ENCODE measurements at places on chromosomes 16 and 17. TPM values are rescaled to one million over a fixed set of nuclear protein-coding genes. Genes with fewer than 3 reads are reported as not detected.
A peak's percentile ranks its signal among the peaks of the same experiment; 100 is the strongest.

- peak; percentile 91 for DNase-seq
Observed at GRCh38 chr17:82351713-82352488, 7.1 kb upstream of the TEX19 start.

The CACNA1G gene
- 0.14 TPM for polyA plus RNA-seq

DNA sequence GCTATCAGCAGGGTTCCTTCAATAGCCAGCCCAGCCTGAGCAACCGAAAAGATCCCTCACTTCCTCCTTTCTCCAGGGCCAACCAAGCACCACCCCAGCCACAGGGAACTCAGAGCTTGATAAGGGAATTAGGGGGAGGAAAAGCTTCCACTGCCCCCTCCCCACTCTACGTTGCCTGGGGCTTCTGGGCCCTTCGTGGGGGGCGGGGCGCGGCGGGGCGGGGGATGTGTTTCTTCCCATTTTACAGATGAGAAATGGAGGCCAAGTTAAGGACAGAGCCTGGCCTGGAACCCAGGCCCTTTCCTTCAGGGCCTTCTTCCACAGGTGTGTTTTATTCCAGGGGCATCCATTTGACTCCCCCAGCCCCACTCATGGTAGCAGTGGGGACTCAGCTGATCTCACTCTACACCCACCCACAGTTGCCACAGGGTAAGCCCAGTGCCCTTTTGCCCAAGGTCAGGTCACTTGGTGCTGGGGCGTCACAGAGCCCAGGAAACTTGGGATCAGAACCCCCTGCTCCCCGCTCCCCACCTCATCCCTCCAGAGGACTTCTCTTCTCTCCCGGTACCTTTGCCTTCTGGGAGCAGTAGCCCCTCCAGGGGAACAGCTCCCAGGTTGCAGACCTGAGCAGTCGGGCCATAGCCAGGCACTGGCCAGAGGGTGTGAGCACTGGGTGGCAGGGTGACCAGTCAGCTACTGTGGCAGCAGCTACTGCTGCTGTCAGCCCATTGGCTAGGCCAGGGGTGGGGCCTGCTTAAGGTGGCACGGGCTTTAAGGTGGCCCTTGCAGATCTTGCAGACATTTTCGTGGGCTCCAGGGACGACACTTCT, at the start of gene LDHD:
LDHD (minus strand) TSS at position 700 of the 830 bp plus-strand sequence; CDS start at position 640, 60 bp downstream.
- DNase-seq = no peak

DNA sequence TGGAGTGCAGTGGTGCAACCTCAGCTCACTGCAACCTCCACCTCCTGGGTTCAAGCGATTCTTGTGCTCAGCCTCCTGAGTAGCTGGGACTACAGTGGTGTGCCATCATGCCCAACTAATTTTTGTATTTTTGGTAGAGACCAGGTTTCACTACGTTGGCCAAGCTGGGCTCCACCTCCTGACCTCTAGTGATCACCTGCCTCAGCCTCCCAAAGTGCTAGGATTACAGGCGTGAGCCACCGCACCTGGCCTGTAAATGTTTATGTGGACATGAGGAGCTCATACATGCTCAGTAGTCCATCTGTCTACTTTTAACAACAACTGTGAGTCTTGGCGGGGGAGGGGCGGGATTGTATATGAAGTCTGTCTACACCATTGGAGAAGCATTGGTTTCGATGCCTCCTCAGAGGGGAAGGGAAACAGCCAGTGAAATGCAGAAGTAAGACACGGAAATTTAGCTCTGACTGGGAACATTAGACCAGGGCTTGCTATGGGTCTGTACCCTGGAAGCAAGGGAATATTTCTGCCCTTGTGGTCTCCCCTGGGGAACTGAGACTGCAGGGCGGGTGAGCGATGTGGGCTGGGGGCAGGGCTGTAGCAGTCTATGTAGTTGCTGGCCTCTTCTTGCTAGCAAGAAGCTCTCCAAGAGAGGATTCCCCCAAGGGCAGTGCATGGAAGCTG, 9.3 kb downstream of the NUBP1 start:
- peak; percentile 23 for DNase-seq

DNA sequence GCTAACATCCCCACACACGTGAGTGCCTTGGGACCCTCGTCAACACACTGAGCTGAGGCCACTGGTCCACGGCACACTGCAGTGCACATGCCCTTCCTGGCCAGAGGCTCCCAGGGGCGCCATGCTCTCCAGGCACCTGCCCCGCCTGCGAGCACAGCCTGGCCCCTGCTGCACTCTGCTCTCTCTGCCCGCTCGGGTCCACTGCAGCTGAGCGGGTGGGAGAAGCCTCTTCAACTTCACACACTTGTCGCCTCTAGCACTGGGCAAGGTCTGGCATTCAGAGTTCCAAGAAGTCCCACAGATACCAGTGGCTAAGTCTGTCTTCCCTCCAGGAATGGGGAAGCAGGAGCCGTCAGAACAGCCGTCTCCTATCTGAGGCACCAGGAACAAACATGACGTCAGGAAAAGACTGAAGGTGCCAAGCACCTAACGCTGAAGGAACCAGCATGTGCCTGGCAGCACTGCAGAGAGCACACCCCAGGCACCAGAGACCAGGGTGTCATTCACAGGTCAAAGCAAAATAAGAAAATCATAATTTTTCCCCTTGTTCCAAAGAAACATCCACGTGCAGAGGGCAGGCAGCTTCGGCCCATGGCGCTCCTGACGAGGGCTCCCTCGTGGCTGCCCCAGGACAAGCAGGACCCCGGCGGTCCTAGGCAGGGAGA, 82.9 kb downstream of the ZNF778 start:
- DNase-seq = peak; percentile 30

DNA sequence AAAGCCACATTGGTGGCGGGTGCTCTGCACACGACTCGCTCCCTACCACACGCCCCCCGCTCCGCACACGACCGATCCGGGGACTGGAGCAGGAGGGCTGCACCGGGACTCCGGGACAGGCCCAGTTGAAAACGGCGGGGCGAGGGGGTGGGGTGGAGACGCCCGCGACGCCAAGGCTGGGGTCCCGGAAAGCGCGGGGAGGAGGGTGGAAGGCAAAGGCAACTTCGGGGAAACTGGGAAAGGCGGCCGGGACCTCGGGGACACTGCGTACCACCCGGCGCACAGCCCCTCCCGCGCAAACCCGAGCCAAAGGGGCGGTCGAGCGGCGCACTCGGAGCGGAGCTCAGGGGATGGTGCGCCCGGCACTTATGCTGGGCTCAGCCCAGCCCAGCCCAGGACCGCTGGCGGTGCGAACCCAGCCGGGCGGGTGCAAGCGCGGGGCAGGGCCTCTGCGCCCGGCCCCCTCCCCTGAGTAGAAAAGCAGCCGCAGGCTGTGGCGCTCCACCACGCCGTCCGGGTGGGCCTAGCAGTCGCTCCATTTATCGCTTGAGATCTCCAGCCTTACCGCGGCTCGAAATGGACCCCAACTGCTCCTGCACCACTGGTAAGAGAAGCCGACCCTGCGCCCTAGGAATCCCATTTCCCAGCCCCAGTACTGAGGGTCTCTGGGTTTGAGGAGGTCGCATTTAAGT, at the start of gene MT1M:
MT1M (plus strand) TSS at position 504 of the 692 bp plus-strand sequence; CDS start at position 577, 73 bp downstream.
- peak; percentile 34 for DNase-seq

GRCh38 chr16:65667011-65667578, 545.2 kb upstream of the CDH11 start:
- DNase-seq = peak; percentile 56

DNA sequence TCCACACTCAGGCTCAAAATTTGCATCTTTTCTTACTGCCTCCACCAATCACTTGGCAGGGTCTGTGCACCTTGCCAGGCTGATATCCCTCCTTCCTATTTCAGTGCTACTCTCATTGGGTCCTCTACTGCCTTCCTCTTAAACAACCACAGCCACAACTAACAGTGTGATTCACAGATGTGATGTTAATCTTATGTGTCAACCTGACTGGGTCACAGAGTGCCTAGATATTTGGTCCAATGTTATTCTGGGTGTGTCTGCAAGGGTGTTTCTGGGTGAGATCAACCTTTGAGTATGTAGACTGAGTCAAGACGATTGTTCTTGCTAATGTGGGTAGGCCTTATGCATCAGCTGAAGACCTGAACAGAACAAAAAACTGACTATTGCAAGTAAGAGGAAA, 51.3 kb upstream of the IRX6 start:
- no peak for DNase-seq

GRCh38 chr16:23288726-23289512, 13.2 kb upstream of the SCNN1B start:
- DNase-seq = no peak

Measured in lung (tissue), 17 donors.